Neural crest cell (in vitro differentiated cells): ENCODE measurements at places on chromosomes 7 and 10.

- no peak for DNase-seq
Measured at GRCh38 chr10:117736655-117737054, 194.1 kb downstream of the EMX2 start.

- DNase-seq, result no peak
Measured at GRCh38 chr7:155324012-155324917, 26.6 kb downstream of the INSIG1 start.

DNA sequence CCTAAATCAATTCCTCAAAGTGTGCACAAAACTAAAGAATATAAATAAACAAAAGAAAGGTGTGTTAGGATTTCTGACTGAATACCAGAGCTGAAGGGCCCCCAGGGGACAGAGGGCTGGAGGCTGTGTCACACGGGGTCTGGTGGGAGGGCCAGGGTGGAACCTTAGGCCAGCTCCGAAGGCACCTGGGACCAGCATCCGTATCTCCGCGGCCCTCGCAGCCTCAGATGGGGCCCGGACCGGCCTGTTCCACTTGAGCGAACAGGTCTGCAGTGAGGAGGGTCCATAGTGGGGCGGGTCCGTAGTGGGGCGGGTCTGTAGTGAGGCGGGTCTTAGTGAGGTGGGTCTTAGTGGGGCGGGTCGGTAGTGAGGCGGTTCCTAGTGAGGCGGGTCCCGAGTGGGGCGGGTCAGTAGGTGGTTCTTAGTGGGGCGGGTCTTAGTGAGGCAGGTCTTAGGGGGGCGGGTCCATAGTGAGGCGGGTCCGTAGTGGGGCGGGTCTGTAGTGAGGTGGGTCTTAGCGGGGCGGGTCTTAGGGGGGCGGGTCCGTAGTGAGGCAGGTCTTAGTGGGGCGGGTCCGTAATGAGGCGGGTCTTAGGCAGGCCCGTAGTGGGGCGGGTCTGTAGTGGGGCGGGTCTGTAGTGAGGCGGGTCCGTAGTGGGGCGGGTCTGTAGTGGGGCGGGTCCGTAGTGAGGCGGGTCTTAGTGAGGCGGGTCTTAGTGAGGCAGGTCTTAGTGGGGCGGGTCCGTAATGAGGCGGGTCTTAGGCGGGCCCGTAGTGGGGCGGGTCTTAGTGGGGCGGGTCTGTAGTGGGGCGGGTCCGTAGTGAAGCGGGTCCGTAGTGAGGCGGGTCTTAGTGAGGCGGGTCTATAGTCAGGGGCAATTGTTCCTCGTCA is 15.1 kb downstream of the GPR146 start:
- no peak for DNase-seq

- no peak for DNase-seq
Measured at GRCh38 chr10:69464801-69465401, 13.6 kb downstream of the TSPAN15 start.

- DNase-seq, result no peak
Measured at GRCh38 chr10:70782086-70782745, 3.0 kb downstream of the TBATA start.

- no peak for DNase-seq
Measured at GRCh38 chr10:124043310-124044142, 49.9 kb downstream of the CHST15 start.
